Retinal pigment epithelial cell (primary cell): ENCODE measurements at places on chromosomes 16 and 17.

DNA sequence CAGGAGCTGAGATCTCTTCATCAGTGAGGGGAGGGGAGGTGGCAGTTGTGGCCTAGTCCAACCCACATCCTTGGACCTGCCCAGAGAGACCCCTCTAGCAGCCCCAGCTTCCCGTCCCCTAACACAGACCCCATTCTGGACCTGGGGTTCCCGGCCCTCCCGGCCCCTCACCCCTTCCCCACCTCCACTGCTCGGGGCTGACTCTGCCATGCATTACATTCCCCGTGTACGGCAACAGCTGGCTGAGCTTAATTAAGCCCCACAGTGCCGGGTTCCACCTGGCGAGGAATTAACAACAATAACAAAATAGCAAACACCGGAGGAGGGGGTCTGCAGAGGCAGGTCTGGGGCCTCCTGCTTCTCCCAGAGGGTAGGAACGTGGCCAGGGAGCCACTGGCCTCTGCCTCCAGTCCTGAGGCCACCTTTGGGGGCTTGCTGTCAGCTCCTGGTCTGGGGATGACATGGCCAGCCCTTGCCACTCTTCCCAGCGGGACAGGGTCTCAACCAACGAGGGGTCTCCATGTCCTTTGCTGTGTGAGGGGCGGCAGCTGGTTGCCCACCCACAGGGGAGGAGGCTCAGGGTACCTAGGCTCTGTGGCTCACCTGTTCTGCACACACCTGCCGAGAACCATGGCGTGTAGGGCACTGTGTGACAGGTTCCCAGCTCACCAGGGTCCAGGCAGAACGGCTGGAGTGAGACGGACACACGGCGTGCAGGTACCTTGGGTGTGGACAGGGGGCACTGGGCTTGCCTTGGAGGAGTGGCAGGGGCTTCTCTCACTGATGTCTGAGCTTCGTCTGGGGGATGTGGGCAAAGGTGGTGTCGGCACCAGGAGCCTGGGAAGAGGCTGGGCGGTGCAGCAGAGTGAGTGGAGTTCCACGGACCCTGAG is 46.9 kb upstream of the CBFA2T3 start:
- DNase-seq: no peak

DNA sequence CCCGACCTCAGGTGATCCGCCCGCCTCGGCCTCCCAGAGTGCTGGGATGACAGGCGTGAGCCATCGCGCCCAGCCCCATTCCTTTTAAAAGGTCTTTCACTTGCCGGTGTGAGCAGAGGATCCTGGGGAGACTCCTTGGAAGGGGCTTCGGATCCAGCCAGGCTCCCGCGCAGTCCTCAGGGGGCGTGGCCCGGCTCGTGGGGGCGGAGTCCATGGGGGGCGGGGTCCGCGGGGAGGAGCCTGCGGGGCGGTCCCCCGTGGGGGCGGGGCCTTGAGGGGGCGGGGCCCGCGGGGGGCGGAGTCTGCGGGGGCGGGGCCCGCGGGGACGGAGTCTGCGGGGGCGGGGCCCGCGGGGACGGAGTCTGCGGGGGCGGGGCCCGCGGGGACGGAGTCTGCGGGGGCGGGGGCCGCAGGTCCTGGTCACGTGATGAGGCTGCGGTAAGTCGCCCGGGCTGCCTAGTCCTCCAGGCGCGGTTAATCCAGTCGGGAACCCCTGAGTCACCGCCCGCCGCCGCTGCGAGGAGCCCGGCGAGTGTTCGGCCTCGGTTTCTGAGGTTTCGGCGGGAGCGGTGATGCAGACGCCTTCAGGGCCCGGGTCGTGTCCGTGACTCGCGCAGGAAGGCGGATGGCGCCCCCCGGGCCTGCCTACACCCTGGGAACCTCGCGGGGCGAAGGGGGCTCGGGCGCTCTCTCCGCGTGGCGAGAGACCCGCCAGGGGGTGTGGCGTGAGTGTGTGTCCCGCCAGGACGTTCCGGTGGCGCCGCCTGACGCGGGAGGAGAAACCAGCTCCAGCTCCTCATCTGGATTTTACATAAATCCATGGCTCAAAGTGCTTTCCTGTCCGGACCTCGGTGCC is 23.6 kb upstream of the ABR start:
- DNase-seq: no peak

DNA sequence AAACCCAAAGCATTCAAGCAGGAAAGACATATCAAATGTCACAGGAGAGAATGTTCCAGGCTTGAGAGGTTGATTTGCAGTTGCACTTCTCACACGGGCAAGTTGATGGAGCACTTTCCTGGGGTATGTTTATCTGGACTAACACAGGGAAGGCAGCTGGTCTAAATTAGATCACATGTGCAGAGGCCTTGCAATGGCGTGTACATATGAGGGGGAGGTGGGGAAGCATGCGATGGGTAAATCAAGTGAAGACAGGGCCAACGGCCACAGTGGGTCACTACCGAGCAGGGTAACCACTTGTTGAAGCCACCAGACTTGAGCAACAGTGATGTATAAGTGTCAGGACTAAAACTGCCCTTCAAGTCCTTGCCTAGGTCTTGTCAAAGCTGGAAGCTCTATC is 156.6 kb upstream of the MAF start:
- no peak for DNase-seq

DNA sequence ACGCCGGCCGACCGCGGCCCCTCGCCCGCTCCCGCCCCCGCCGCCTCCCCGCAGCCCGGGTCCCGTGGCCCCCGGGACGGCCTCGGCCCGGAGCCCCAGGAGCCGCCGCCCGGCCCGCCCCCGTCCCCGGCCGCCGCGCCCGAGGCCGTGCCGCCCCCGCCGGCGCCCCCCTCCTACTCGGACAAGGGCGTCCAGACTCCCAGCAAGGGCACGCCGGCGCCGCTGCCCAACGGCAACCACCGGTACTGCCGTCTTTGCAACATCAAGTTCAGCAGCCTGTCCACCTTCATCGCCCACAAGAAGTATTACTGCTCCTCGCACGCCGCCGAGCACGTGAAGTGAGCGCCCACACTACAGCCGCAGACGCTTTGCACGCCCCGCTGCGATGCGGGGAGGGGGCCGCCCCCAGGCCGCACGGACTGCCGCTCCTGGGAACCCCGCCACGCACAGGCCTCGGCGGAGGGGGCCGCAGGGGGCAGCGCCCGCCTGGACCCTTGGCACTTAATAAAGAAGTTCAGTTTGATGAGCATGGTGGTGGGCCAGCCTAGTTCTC is 35.5 kb upstream of the ZC3H18 start:
- DNase-seq: no peak

DNA sequence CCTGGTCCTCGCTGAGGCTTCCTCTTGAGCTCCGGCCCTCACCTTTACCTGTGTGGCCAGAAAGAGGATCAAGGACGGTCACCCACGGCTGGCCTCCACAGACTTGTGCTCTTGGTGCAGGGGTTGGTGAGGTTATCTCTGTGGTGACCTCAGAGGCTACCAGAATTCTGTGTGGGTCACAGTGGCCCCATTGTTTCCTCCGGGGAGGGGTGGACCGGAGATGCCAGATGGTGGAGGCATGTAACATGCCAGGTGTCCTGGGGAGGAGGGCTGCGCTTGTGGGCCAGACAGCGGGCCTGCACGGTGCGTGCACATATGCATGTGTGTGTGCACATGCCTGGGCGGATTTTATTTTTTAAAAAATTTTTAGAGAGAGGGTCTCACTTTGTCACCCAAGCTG is 6.3 kb downstream of the SGCA start:
- DNase-seq: no peak

- no peak for DNase-seq
Measured at GRCh38 chr17:67515490-67516083, 138.5 kb downstream of the PITPNC1 start.

DNA sequence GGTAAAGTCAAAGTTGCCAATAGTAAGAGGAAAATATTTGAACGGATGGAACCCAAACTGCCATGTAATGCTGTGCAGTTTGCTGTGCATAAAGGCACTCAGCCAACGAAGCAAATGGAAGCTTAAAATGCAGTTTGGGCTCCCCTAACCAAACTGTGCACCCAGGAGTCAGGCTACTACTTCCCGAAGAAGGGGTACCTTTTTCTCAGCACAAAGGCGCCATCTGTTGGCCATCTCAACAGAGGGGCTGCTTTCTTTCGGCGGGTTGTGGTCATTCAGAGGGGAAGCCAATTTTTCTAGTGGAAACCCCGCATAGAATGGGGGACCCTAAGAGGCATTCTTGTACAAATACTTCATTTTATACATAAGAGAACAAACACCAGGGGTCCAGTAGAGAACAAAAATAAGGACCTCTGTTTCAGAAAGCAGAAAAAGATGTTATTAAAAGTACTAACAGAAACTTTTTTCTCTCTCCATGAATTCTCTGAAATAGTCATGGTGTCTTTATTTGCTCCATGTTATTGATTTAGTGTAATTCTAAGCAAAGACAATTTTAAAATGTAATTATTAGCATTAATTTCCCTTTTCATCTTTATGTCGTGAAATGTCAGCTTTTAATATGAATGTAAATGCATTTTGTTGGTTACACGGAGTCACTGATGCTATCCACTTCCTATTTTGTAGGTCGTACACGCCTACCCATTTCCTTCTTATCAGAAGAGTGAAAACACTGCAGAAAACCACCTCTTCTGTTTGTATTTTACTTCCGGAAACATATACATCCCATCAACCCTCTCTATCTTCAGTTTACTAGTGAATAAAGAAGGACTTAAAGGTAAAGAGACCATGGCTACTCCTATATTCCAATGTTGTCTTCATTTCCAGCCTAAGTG is 453.3 kb downstream of the KCNJ2 start:
- no peak for DNase-seq

GRCh38 chr16:53893731-53894435 is 189.9 kb downstream of the FTO start:
- no peak for DNase-seq

GRCh38 chr16:80463751-80464495 is 76.9 kb upstream of the DYNLRB2 start:
- DNase-seq: no peak
